ENCODE measurements at places on chromosomes 6 and 20.

GRCh38 chr6:3664625-3665041, 86.9 kb downstream of the PXDC1 start:
- no peak for DNase-seq

DNA sequence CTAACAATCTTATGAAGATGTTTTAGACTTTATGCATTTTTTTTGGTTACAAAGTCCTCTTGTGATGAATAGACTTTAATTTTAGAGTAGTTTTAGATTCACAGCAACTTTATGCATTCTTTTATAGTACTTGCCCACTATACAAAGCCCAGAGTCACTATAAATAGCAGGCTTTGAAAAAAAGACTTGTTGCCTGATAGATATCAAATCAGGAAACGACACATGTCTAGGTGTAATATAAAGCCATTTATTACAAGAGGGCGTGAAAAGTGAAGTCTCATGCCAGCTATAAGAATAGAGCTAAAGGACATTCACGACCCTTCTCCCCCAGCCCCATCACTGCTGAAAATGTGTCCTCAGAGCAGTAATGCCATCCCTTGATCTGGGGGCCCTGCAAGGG, 78.0 kb upstream of the MRPS10 start:
- DNase-seq = no peak

GRCh38 chr20:992801-993535, 9.1 kb downstream of the RSPO4 start:
- no peak for DNase-seq

GRCh38 chr20:31257364-31257763, at the start of gene DEFB115:
DEFB115 (plus strand) TSS chr20:31257664; CDS start chr20:31257664, 0 bp downstream.
- DNase-seq = no peak

DNA sequence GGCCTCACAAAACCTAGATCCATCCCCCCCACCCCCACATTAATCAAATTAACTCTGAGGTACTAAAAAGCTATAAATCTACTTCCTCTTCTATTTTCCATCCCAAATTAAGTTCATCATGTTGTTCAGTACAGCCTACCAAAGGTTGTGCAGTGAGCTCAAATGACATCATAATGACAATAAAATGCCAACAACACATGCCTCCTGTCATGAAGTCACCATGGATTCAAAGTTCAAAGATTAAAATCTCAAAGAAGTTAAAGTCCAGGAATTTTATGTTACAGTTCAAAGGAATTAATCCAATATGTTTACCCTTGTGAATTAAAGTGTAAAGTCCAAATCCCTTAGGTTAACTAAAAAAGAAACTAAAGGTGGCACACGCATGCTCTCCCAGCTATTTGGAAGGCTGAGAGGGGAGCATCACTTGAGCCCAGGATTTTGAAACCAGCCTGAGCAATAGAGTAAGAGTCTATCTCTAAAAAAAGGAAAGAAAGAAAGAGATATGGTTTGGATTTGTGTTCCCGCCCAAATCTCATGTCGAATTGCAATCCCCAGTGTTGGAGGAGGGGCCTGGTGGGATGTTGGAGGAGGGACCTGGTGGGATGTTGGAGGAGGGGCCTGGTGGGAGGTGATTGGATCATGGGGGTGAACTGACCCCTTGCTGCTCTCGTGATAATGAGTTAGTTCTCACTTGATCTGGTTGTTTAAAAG, 25.7 kb upstream of the SIRT5 start:
- no peak for DNase-seq

- no peak for DNase-seq
Measured at GRCh38 chr6:2921520-2922115, 18.5 kb upstream of the SERPINB9 start.

- DNase-seq = no peak
Measured at GRCh38 chr6:130057495-130057894, 39.1 kb downstream of the L3MBTL3 start.

GRCh38 chr6:79801362-79801761, 146.0 kb downstream of the ELOVL4 start:
- DNase-seq = no peak

GRCh38 chr20:34072076-34072475, 40.0 kb downstream of the EIF2S2 start:
- DNase-seq = no peak

GRCh38 chr6:123503619-123504018, 133.1 kb downstream of the TRDN start:
- DNase-seq = no peak

- no peak for DNase-seq
Measured at GRCh38 chr20:54189630-54190029, 15.8 kb upstream of the CYP24A1 start.

GRCh38 chr20:57711311-57711712, 1.5 kb upstream of the PMEPA1 start:
- DNase-seq = no peak

DNA sequence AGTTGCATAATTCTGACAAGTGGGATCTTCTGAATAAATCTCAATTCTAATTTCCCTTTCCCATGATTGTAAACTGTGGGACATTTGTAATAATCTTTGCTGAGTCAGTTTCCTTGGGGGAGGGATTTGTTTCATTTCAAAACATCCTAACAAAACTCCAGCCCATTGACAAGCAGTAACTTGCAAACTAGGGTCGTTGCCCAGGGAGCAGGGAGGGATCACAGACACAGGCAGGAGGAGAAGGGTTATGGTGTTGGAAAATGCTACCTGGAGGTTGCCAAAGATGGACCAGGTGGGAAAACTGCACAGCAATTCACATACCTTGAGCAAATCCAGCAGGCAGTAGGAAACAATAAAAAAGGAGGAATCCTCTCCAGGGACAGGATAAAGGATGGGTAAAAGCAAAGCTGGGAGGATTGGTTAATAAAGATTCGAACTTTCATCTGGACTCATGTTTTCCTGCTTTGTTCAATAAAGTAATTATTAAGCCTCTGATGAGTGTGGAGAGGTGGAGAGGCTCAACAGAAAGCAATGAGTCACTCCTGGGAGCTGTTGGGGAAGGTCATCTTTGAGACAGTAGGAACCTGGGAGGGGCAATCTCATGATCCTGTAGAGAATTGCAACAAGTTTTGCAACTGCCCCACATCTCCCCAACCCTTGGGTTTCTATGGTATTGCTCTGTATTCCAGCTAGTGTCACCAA, 87.3 kb upstream of the AKIRIN2 start:
- DNase-seq = no peak
